Stimulated activated naive CD4-positive, alpha-beta T cell treated with Interleukin-2 at 50 U/mL for 16 hours (primary cell): ENCODE measurements at places on chromosomes 5 and 9.

DNA sequence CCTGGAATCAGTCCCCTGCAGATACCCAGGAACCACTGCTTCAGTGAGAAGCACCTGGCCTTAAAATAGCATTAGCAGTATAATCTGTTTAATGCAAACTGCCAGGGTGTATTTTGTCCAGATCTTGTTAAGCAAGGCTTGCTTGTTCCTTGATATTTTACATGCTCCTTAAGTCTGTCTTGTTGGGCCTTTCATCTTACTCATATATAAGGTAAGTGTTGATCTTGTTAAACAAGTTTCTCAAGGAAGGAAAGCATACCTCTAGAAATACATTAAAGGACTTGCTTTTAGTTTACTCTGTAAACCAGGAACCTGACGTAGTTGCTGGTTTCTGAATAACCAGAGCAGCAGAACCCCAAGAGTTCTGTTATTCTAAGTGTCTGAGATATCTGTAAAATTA, 13.7 kb downstream of the HSPA4 start:
- no peak for DNase-seq

- no peak for DNase-seq
Measured at GRCh38 chr9:86860006-86860405, 87.3 kb downstream of the GAS1 start.

DNA sequence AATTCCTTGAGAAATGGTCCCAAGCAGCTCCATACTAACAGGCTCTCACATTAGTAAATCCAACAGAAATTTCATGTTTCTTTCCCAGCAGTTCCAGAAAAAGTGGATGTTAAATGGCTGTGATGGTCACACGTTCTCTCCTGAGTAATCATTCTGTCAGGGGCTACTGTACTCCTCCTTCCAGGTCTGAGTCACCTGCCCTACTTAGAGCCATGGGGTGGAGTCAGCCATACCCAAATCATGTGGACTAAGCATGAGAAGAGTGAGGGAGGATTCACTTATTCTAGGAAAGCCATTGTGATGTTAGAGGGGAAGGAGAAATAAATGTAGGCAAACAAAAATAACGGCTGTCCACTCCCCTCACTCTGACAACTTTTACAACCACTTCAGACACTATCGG, 547.2 kb downstream of the CSNK1G3 start:
- no peak for DNase-seq

GRCh38 chr5:150309101-150309885, 6.6 kb upstream of the ARSI start:
- no peak for DNase-seq

- no peak for DNase-seq
Measured at GRCh38 chr5:4373051-4373820, 766.9 kb upstream of the ADAMTS16 start.

GRCh38 chr9:110033869-110034268, 174.1 kb downstream of the C9orf152 start:
- DNase-seq, result no peak

GRCh38 chr9:73549991-73550390, 398.3 kb downstream of the ANXA1 start:
- no peak for DNase-seq

DNA sequence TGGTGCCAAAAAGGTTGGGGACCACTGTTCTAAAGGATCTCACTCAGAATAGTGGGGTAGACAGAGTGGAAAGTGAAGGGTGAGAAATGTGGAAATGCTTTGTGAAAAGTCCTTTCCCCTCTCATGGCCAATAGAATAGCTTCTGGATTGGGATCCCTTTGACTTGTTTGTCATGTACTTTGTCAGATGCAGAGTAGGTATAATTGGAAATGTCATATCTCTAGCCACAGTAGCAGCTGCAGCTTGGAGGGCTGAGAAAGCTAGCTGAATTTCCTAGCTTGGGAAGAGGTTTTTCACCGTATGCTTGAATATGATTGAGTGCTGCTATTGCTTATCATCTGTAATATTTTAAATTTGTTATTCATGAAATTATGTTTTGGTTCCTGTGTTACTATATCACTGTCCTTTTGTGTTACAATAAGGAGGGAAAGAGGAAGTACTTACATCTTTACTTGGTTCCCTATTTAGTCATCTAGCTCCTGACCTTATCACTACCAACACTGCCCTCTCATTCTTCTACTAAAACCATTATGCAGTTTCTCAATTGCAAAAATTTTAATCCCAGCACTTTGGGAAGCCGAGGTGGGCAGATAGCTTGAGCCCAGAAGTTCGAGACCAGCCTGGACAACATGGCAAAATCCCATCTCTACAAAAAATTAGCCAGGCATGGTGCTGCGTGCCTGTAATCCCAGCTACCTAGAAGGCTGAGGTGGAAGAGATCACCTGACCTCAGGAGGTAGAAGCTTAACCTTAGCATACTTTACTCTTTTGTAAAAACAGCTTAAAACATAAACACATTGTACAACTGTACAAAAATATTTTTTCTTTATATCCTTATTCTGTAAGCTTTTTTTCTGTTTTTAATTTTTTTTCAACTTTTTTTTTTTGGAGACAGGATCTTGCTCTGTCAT, 12.4 kb downstream of the SLC30A5 start:
- DNase-seq, result no peak

DNA sequence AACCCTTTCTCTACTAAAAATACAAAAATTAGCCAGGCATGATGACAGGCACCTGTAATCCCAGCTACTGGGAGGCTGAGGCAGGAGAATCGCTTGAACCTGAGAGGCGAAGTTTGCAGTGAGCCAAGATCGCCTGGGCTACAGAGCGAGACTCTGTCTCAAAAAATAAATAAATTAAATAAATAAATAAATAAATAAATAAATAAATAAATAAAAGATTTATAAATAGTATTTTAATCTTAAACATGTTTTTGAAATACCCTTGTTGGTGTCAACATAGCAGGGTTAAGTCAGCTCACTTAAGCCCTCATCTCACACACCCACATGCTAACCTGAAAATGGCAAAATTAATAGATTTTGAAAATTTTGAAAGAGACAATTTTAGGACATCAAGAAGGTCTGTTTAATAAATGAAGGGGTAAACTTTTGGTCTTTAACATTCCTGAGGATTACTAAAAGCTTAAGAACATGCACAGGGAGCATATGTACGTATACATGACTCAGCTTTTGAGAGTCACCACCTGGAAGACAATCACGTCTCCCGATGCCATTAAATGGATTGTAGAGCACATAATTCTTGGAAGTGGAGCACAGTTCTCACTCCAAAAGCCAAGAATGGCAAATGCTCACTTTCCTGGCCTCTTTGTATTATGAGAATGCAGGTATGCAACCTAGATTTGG, 202.5 kb downstream of the GDNF start:
- no peak for DNase-seq

GRCh38 chr5:33892620-33893137, 889 bp upstream of the ADAMTS12 start:
- DNase-seq, result no peak

GRCh38 chr5:2352101-2352861, 399.2 kb downstream of the IRX2 start:
- no peak for DNase-seq

GRCh38 chr5:115873392-115873791, 31.7 kb downstream of the AP3S1 start:
- DNase-seq, result no peak

- DNase-seq, result no peak
Measured at GRCh38 chr5:34031966-34032365, 11.0 kb downstream of the C1QTNF3 start.

GRCh38 chr9:131639769-131640437, 94.6 kb downstream of the PRRT1B start:
- DNase-seq, result no peak

- DNase-seq, result no peak
Measured at GRCh38 chr5:112738191-112738560, 491 bp downstream of the APC start.

DNA sequence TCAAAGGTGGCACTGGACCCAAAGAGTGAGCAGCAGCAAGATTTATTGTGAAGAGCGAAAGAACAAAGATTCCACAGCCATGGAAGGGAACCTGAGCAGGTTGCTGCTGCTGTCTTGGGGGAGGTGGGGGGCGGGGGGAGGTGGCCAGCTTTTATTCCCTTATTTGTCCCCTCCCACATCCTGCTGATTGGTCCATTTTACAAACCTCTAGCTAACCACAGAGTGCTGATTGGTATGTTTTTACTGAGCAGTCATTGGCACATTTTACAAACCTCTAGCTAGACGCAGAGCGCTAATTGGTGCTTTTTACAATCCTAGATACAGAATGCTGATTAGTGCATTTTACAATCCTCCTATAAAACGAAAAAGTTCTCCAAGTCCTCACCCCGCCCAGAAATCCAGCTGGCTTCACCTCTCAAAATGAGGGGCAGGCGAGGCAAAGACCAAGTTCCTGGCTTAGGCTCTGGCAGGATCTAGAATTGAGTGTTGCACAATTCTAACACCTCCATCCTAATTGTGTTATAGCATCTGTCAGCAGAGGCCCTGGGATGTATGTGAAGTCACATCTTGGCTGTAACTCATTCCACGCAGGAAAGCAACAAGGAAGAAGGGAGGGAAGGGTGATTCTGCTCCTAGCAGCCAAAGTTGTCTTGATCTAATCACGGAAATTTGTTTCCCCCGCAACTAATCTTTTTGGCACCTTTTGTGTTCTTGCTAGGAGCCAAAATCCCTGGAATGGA, 34.3 kb downstream of the ROR2 start:
- no peak for DNase-seq

DNA sequence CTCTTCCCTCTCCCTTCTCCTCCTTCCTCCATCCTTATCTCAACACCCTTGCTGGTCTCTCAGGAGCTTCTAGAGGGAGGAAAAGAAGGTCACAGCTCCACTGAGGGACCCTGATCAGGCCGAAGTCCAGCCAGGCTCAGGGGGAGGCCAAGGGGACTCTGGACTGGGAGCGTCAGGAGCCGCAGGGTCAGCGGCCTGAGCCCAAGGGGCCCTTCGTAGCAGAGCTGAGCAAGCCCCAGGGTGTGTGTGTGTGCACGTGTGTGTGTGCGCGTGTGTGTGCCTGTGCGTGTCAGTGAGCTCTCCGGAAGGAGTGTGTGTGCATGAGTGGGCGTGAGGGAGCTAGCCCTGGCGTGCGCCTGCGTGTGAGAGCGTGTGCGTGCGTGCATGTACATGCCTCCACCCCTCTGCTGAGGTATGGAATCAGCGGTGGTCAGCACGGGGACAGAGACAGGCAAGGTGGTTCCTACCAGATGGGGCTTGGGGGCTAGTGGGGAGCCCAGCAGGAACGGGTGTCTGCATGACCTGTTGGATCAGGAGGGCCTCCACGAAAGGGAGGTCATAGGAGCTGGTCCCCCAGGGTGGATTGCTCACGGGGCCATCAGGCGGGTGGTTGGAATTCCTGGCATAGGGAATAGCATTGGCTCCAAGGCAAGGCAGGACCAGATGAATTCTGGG, 10.0 kb upstream of the AGPAT2 start:
- DNase-seq, result no peak

- DNase-seq, result no peak
Measured at GRCh38 chr9:124280176-124280691, 22.5 kb downstream of the NEK6 start.

- DNase-seq, result no peak
Measured at GRCh38 chr9:105173306-105173705, 71.1 kb upstream of the SLC44A1 start.

DNA sequence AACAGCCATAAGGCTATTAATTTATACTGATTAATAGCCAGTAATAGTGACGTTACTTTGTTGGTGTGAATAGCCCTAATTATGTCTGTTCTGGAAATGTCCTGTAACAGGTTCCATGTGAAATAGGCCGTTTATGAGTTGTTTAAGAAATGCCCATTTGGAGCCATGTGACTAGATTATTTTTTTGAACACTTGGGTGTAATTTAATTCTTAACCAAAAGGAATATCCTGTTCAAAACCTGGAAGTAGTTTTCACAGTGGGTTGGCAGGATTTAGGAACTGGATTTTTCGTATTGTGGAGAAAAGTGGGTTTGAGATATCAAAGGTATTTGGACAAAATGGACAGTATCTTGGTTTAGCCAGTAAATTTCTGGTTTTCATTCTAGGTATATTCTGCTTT, 1.3 kb downstream of the TENT2 start:
- no peak for DNase-seq

- no peak for DNase-seq
Measured at GRCh38 chr5:29170599-29170998, 2022.9 kb upstream of the CDH6 start.

- no peak for DNase-seq
Measured at GRCh38 chr5:169988947-169989346, 8.7 kb upstream of the INSYN2B start.

GRCh38 chr9:125759764-125760129, 12.6 kb downstream of the PBX3 start:
- no peak for DNase-seq

- DNase-seq, result no peak
Measured at GRCh38 chr5:146450002-146450401, 2.9 kb downstream of the TCERG1 start.

DNA sequence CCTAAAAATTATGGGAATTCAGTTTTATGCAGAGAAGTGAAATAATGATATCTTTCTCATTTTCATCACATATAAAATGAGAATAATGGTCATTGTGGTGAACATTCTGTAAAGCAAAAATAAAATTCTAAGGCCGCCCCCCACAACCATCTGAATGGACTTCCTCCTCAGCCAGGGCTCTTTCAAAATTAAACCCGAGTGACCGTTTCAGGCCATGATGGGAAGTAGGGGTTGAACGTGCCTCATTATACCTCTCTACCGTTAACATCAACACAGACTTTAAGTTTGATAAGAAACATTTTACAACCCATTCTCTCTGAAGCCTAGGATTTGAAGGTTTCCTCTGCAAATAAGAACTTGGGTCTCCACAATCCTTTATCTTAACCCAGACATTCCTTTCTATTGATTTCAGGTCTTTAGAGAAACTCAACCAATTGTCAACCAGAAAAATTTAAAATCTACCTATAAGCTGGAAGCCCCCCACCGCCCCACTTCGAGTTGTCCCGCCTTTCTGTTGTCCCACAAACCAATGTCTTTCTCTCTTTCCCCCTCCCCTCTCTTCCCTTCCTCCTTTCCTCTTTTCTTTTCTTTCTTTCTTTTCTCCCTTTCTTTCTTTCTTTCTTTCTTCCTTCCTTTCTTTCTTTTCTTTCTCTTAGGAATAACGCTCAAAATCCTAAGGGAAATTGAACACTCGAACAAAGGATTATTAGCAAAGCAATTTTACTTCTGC, 1.7 kb upstream of the TMCO6 start:
- DNase-seq, result no peak

- no peak for DNase-seq
Measured at GRCh38 chr5:18553269-18553668, 919.0 kb downstream of the TAF11L14 start.

- no peak for DNase-seq
Measured at GRCh38 chr5:60651872-60652620, 47.9 kb downstream of the DEPDC1B start.

GRCh38 chr5:161286066-161286655, 260.4 kb downstream of the GABRB2 start:
- no peak for DNase-seq

- DNase-seq, result no peak
Measured at GRCh38 chr5:73280386-73280785, 107.4 kb downstream of the TMEM174 start.

DNA sequence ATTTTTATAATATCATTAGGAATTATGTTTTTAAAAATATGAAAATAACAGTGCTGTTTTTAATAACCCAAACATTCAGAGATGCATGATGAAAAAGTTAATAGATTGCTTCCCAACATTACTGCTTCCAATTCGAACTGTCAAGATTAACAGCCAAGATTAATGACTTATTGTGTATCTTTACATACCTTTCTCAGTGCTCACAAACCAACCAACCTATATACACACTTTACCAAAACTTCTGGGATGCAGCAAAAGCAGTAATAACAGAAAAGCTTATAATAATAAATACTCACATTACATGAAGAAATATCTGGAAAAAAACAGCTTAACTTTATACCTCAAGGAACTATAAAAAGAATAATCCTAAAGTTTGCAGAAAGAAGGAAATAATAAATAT, 82.1 kb downstream of the TMEM232 start:
- no peak for DNase-seq

GRCh38 chr9:37692622-37693221, 42.0 kb downstream of the FRMPD1 start:
- no peak for DNase-seq
